ENCODE measurements at places on chromosomes 1 and 21.

GRCh38 chr1:58898739-58899586, 115.1 kb upstream of the JUN start:
- peak; percentile 31 for DNase-seq

DNA sequence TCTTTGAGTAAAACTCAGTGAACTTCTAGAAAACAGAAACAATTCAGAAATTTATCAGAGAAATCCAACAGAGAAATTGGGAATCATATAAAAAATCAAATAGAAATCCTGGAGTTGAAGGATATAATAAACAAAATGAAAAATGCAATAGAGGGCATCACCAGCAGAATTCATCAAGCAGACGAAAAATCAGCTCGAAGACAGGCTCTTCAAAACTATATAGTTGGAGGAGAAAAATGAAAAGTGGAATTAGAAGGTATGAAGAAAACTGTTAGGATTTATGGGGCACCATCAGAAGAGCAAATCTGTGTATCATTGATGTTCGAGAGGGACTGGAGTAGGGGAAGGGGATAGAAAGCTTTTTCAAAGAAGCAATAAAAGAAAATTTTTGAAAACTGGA, 121.5 kb upstream of the GPR52 start:
- no peak for DNase-seq

GRCh38 chr1:153977250-153978240, at the start of gene JTB:
TSS of gene JTB (minus strand) at chr1:153977674. CDS start at chr1:153977252, 422 bp downstream.
- DNase-seq: peak; percentile 74

DNA sequence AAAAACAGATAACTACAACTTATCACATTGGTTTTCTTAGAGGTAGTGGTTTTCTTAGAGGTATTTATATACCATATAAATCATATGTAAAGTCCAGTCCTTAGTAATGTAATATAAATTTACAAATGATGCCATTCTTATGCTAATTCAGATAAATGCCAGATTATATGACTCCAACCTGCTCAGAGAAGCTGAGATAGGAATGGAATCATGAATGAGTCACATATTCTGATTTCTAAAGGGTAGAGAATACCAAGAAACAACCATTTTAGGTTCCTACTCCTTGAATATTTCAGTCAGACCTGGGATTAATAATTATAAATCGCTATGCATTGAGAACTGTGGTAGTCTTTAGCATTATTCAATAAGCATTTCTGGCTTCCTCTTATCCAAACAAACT, 760.1 kb upstream of the NEGR1 start:
- no peak for DNase-seq

GRCh38 chr1:180542838-180543145, 16.0 kb upstream of the OVAAL start:
- no peak for DNase-seq

GRCh38 chr1:26580116-26580515, 50.6 kb downstream of the RPS6KA1 start:
- DNase-seq: no peak

DNA sequence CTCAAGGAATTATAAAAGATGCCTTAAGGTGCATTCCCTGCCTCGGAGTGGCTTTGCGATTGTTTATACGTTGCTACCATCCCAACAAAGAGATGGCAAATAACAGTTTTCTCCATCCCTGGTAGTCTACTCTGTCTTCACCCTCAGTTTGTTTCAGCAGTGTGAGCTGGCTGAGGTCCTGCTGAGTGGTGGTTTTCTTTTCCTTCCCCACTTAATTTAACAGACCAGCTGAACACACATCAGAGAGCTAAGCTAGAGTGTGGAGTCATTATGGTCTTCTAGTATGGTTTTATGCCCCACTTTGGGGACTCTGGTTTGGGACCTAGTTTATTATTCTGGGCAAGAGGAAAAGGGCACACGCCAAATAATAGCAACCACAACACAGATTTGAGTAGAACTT, 2.2 kb downstream of the PIGV start:
- DNase-seq: no peak

- DNase-seq: no peak
These were observed 101.3 kb upstream of the C1orf21 start for GRCh38 chr1:184285401-184286087.

DNA sequence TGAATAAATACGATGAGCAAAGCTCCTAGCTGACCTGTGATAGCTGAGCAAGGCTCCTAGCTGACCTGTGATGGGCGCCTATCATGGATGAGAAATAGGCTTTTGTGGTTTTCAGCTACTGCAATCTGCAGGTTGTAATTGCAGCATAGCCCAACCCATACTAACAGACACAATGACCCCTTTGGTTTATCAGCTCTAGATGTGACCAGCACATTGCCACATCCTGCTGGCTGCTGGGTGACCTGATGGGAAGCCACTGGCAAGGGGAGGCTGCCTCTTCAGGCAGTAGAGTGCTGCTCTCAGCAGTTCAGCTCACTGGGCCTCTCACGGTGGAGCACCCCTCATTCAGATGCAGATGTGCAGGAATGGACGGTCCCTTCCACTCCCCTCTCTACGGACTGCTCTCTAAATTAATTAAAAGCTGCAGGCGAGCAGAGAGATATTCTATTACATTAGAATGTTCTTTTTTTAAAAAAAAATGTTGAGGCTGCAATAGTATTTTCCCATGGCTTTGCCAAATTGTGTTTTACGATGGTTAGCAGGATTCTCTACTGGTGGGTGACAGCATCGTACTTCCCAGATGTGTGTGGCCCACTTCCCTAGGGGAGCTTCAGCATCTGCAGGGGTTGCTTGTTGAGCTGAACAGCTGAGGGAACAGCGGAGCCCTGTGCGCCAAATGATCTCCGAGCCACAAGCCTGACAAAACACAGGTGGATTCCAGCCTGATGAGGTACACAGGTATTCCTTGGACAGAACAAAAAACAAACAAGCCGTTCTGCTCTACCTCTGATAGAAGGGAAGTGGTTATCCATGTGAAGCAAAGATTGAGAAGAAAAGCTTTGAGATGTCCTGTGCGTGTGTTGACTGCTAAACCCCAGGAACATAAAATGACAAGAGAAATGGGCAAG, 65.0 kb downstream of the SYT6 start:
- DNase-seq: peak; percentile 15

DNA sequence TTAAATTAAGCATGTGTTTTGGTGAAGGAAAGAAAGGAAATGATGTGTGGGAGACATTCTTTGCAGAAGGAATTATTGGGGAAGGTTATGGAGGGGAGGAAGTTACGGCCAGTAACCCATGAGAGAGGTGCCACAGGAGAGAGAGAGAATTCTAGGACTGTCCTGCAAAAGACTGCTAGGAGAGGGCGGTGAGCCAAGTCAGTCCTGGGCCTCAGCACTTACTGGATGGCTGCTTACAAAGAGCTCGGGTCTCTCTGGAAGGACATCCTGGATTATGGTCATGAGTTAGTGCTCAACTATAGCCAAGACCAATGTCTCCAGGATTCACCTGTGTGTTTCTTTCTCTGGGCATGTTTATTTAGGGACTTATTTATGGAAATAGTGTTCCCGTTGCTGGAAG, 74.4 kb upstream of the HSD17B7 start:
- DNase-seq: no peak

- DNase-seq: no peak
These were observed 72.8 kb downstream of the MORN1 start for GRCh38 chr1:2318314-2319278.

GRCh38 chr1:155068599-155068998, 5.1 kb downstream of the EFNA4 start:
- DNase-seq: no peak

DNA sequence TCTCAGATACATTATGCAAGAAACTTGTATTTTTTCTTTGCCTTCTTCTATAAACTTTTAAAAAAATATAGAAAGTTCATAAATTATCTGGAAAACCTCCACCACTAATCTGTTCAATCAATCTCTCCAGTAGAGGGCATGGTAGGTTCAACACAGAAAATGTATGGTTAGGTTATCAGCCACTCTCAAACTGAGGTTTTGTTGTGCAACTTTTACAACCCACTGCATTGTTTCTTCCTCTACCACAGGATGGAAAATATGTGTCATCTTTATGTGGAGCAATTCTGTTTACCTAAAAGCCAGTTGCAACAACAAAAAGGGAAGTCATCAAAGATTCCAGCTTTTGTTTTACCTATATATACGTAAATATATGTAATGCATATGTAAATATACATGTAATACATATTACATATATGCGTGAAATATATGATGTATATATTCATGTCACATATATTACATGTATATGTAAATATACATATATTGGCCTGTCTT, 3.0 kb upstream of the RGS2 start:
- DNase-seq: peak; percentile 87

- DNase-seq: no peak
These were observed 82.3 kb downstream of the PLPP3 start for GRCh38 chr1:56496821-56497772.

GRCh38 chr1:168628807-168629206, 52.4 kb downstream of the XCL1 start:
- peak; percentile 69 for DNase-seq

GRCh38 chr1:20187103-20187812, 940 bp upstream of the PLA2G2C start:
- DNase-seq: no peak

- DNase-seq: peak; percentile 79
These were observed 1.7 kb downstream of the PTGFR start for GRCh38 chr1:78492386-78492950.

- DNase-seq: peak; percentile 87
These were observed 21.8 kb upstream of the LRRC53 start for GRCh38 chr1:74534241-74534640.

- no peak for DNase-seq
These were observed 14.7 kb upstream of the LEFTY1 start for GRCh38 chr1:225903623-225904022.

GRCh38 chr21:41367945-41368734, 6.3 kb downstream of the MX2 start:
- DNase-seq: no peak

DNA sequence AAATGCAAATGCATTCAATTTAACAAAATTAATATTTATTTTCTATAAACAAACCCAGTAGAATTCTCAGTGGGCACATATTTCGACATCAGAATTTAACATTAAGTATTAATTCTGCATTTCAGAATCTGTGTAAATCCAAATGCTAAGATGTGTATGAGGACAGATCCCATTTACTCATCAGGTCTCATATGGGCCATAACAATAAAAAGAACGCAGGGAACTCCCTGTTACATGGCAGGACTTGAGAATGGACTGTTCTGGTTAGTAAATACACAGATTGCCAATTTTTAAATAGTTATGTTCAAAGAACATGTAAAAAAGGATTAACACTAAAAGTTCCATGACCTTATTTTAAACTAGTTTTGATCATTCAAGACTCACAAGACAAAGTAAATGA, 104.0 kb downstream of the SLC30A10 start:
- DNase-seq: no peak

GRCh38 chr1:76820028-76820427, 47.3 kb upstream of the ST6GALNAC5 start:
- DNase-seq: no peak

All from RPMI7951 (cell line).